Vagina (tissue), 2 donors: ENCODE measurements at places on chromosomes 16 and 17.

DNA sequence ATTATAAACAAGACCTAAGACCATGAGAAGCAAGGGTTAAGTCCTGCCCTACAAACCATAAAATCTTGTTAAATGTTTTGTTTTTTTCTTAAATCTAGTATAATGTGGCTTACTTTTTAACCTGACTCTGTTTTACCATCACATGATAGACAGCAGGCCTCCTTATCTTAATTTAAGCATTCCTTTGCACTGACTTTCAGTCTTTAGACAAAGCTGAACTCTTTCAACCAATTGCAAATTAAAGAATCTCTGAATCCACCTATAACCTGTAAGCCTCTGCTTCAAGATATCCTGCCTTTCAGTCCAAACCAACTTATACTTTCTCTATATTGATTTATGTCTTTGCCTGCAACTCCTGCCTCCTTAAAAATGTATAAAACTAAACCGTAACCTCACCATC is 478.5 kb downstream of the GRIN2A start:
- no peak for DNase-seq

DNA sequence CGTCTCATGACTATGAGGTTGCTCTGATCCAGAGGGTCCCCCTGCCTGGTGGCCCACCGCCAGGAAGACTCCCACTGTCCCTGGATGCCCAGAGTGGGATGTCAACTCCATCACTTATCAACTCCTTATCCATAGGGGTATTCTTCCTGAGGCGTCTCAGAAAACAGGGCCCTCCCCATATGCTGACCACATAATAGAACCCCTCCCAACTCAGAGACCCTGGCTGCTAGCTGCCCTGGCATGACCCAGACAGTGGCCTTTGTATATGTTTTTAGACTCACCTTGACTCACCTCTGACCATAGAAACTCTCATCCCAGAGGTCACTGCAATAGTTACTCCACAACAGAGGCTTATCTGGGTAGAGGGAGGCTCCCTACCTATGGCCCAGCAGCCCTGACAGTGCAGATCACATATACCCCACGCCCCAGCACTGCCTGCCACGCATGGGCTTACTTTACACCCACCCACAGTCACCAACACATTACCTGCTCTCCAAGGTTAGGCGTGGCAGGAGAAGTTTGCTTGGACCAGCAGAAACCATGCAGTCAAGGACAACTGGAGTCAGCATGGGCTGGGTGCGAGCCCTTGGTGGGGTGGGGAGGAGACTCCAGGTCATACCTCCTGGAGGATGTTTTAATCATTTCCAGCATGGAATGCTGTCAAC is 2.3 kb upstream of the G6PC1 start:
- no peak for DNase-seq

GRCh38 chr17:6186998-6187397 is 116.8 kb downstream of the WSCD1 start:
- DNase-seq, result no peak

GRCh38 chr17:38322156-38322779 is 21.5 kb downstream of the GPR179 start:
- DNase-seq, result no peak

- no peak for DNase-seq
Measured at GRCh38 chr16:48517493-48517892, 92.5 kb downstream of the N4BP1 start.

DNA sequence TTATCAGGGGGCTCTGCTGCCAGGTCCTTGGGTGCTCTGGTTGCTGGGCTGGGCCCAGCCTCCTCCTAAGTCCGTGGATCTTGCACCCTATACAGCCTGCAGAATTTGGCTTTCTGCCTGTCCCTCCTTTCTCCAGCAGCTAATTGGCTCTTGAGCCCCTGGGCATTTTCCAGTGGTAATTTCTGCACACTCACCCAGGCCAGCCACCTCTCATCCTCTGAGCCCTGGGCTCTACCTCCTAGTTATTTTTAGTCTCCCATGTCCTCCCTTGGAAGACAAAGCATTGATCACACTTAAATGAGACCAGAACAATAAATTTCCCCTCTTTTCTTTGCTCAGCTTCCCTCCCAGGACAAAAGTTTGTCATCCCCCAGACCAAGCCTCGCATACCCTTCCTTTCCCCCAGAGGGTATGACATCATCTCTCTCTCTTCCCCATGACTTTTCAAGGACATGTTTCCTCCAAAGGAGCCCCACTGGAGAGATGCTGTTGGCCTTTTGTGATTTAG is 38.1 kb downstream of the C17orf75 start:
- no peak for DNase-seq

DNA sequence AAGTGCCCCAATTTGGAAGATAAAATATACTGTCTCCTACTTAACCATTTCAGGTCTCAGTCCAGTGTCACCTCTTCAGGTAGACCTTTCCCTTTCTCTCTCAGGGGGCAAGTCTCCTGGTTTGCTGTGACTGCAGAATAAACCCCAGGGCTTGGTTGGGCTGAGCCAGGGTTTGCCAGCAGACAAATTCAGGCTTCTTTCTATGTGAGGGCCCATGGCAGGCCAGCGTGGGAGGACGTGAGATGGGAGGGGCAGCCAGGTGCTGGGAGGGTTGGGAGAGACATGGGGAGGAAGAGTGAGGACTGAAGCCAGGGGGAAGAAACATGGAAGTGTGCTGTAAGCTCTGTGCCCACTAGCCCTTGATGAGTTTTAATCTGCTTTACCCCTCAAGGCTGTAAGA is 163.2 kb downstream of the SPECC1 start:
- DNase-seq, result no peak

DNA sequence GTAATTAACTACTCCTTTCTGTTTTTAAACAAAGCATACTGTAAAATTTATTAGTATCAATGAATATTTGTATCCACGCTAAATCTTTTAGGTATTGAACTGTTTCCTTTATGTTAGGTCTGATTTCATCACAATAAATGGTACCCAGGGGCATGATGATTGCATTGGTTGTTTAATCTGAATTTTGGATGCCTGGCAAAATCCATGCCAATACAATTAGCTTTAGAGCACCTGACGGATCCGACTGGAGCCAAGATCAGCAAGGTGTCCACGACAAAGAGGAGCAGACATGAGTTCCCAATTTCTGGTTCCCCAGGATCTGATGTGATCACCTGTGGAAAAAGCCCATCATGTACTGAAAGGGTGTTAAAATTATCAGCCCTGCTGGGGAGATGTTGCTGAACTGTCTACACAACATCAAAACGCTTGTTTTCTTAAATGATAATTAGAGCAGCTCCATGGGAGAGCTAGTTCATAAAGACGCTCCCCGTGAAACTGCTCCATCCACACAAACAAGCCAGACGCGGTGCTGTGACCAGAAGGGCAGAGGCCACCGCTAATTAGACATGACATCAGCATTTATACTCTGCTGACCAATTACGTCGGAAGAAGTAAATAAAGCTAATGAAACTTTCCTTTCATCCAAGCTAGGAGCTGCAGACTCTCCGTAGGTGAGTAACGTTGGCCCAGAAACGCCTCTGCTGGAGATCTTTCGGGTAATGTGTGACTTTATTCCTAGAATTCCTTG is 151.7 kb downstream of the CPPED1 start:
- DNase-seq, result no peak

DNA sequence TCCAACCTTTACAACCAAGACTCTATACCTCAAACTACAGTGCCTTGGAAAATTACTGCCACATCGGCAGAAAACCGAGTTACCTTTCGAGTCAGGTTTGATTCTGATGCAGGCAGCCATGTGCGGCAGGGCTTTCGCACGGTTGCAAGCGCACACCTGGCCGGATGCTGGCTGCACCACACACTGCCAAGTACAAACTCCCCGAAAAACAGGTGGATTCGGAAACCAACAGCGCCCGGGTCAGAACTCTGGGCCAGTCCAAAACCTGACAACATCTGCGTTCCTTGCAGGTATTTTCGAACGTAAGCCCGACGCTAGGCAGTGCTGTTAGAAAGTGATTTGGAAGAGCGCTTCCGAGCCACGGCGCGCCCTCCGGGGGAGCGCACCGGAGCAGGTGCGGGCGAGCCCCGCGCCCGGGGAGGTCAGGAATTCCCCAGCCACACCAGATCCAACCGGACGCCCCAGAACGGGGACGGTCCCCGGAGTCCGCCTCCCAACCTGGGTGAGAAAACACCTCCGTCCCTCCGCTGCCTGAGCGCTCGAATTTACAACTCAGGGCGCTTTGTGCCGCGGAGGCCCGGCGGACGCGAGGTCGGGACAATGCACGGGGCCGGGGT is 1.2 kb downstream of the USP7 start:
- DNase-seq, result no peak

DNA sequence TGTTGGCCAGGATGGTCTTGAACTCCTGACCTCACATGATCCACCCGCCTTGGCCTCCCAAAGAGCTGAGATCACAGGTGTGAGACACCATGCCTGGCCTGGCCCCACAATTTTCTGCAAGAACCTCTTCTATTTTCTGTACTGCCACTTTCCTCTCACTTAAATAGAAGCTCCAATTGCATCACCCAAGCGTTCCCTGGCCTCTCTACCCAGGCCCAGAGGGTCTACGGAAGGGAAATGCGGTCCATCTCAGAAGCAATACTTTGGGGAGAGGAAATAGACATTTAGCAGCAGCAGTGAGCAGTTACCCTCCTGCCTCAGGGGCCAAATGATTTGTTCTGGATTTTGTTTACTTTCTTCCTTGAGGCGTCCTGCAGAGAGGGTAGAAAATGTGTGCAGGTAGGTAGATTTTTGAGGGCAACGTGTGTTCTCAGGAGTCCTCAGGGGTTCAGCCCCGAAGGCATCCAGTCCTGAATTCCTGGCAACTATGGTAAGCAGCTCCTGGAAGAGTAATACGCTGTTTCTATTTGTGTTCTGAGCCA is 11.0 kb downstream of the SLC6A4 start:
- no peak for DNase-seq
